Smooth muscle cell of bladder (primary cell): ENCODE measurements at places on chromosomes 6 and 20. TPM values are rescaled to one million over a fixed set of nuclear protein-coding genes. Genes with fewer than 3 reads are reported as not detected.

ANGPT4 gene
- not detected in 2 replicates for total RNA-seq

BFSP1 gene
- 2.8 and 3.8 TPM in 2 replicates for total RNA-seq

SAPCD1 gene
- total RNA-seq = 0.28 TPM in 2 replicates

EFCAB8 gene
- total RNA-seq = 0.28 TPM in 2 replicates

HIVEP2 gene
- total RNA-seq = 9.4 and 10.1 TPM in 2 replicates

SLC35F1 gene
- total RNA-seq = under 0.01 TPM in 1 of 2 replicates, not detected in the other

SASH1 gene
- 33.7 and 43.3 TPM in 2 replicates for total RNA-seq

MYB gene
- total RNA-seq = 0.09 and 0.14 TPM in 2 replicates

OOEP gene
- not detected in 2 replicates for total RNA-seq

HUS1B gene
- 0.71 and 0.83 TPM in 2 replicates for total RNA-seq

FOXF2 gene
- total RNA-seq = 2.1 and 3.8 TPM in 2 replicates

MEI4 gene
- total RNA-seq = not detected in 2 replicates

CST5 gene
- total RNA-seq = not detected in 2 replicates

C6orf132 gene
- total RNA-seq = 0.46 and 0.71 TPM in 2 replicates

TMEM200A gene
- 35.3 and 86.4 TPM in 2 replicates for total RNA-seq

ADGB gene
- not detected in 2 replicates for total RNA-seq
